ENCODE measurements at places on chromosomes 5 and 9. TPM values are rescaled to one million over a fixed set of nuclear protein-coding genes. Genes with fewer than 3 reads are reported as not detected.

The IL5 gene
- total RNA-seq: not detected

The WHRN gene
- total RNA-seq: 3.2 TPM

The IFNA21 gene
- total RNA-seq: not detected

The CSF1R gene
- 7.6 TPM for total RNA-seq

The ZNF618 gene
- total RNA-seq: 1.8 TPM

The PTGES gene
- total RNA-seq: 11.1 TPM

The NUTM2F gene
- not detected for total RNA-seq

The FAM169A gene
- total RNA-seq: 11.6 TPM

The PCDHA7 gene
- total RNA-seq: under 0.01 TPM

The SPINK4 gene
- 0.38 TPM for total RNA-seq

The GARIN3 gene
- not detected for total RNA-seq

The FGF10 gene
- 0.99 TPM for total RNA-seq

The CFAP77 gene
- 0.05 TPM for total RNA-seq

The DPP7 gene
- 112 TPM for total RNA-seq

The FAM78A gene
- total RNA-seq: 19.6 TPM

The PDE8B gene
- total RNA-seq: 0.38 TPM

The IL4 gene
- 4.5 TPM for total RNA-seq

The STARD4 gene
- total RNA-seq: 11.9 TPM

The GAPT gene
- total RNA-seq: 6.8 TPM

The GFM2 gene
- total RNA-seq: 36.4 TPM

The C5orf52 gene
- total RNA-seq: not detected

The PHYHD1 gene
- total RNA-seq: 9.7 TPM

The PTTG1 gene
- 179 TPM for total RNA-seq
